ENCODE measurements at places on chromosomes 3 and 15.
A peak's percentile ranks its signal among the peaks of the same experiment; 100 is the strongest.

DNA sequence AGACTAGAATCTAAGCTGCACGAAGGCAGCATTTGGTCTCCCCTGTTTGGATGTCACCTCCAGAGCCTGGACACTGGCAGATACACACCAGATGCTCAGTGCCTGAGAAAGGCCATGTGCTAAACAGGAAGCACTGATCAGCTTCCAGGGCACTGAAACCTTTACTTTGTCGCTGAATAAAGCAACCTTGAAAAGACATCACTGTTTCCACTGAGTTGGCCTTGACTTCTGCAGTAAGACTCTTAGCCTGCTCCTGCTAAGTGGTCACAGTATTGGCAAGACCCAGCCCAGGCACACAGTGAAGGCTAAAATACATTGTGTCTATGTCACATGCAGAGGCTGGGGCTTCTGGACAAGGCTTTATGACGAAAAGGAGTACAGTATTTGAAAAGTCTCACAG, 104.3 kb upstream of the ICE2 start:
- DNase-seq: no peak

DNA sequence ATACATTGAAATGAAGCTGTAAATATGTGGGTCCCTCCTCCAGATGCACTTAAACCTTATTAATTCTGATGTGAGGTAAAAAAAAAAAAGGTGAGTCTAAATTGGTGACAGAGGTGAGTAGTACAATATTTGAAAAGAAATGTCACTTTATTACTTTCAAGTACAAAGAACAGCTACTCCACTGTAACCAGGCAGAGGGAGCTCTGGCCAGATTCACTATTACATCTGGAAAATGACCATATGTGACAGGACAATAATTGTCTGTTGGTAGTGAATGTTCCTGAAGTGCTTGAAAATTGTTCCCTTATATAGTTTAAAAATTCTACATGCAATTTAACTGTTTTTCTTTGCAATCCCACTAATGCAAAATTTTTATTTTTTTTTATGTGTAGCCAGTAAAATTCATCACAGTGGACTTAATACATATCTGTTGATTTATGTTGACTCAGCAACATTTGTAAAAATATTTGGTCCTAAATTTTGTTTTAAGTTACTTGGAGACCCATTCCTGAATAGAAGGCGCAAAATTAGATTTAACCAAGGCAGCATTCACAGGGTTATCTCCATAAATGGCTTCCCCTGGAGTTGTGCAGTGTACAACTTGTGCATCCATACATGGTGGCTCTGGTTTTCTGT, 231.9 kb upstream of the TBC1D5 start:
- no peak for DNase-seq

- no peak for DNase-seq
These were observed 118.3 kb downstream of the PROS1 start for GRCh38 chr3:93855401-93855800.

DNA sequence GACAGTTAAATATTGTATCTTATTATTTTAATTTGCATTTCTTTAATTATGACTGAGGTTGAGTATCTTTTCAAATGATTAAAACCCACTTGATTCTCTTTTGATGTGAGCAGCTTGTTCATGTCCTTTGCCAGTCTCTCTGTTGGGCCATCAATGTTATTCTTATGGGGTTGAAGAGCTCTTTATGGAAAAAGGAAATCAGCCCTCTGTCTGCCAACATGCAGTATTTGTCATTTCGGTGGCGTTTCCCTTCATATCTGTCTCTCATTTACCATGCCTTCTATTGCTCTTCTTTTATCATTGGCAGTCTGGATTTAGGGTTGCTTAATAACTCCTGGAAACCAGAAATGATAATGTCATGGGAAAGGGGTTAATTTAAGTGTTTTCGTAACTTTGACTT, 340.7 kb upstream of the DNAJC19 start:
- DNase-seq: no peak

DNA sequence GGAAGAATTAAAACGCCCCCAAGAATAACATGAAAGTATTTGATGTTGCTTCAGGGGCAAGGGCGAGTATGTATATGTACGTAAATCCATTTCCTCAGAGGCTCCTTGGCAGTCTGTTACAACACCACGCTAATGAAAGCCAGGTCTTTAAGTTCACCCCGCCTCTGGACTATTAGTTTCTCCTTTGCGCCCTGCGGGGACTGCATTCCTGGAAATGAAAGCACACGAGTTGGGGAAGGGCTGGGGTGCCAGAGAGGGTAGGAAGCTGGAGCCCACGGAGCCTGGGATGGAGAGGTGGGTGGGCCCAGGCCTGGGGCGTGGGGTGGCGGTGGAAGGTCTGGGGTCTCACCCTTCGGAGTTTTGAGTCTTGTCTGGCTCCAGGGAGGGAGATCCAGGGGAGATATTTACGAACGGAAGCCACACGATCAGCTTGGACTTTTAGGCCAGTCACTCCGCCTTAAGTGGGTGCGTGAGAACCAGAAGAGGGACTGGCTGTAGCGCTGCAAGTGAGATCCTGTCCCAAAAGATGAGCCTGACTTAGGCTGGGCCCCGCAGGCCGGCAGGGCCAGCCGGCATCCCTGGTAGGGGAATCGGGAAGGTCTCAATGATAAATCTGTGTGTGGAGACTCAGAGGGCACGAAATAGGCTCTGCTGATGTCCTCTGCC, 1.6 kb upstream of the PLCL2 start:
- peak; percentile 23 for DNase-seq

- no peak for DNase-seq
These were observed 25.1 kb downstream of the SSUH2 start for GRCh38 chr3:8619548-8619947.

DNA sequence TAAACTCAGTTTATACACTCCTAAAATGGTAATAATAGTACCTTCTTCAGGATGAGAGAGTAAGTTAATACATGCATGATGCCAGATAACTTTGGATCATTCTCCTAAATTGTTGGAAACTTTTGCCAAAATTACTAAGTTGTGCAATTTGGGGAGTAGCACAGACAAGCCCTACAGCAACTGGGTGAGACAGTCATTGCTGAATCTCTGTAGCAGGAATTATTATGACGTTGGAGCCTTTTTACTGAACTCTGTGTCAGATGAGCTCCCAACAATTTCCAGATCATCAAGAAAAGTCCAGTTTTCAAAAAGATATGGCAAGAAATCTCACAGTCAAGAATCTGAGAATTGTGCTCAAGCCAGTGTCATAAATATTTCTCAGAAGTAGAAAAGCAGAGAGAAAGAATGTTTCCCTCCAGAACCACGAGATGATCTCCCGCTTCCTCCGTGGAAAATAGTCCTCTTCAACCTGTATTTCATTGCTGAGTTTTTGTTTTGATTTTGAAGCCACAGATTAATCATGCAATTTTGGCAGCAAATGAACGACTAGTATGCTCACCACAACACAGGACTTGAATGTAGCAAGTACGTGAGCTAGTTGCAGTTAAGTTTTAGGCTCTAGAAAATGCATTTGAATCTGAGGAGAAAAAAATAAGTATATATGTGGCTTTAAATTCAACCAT, 485.4 kb downstream of the CNTN6 start:
- DNase-seq: no peak

GRCh38 chr3:114756506-114757279, 390.4 kb downstream of the ZBTB20 start:
- DNase-seq: no peak

DNA sequence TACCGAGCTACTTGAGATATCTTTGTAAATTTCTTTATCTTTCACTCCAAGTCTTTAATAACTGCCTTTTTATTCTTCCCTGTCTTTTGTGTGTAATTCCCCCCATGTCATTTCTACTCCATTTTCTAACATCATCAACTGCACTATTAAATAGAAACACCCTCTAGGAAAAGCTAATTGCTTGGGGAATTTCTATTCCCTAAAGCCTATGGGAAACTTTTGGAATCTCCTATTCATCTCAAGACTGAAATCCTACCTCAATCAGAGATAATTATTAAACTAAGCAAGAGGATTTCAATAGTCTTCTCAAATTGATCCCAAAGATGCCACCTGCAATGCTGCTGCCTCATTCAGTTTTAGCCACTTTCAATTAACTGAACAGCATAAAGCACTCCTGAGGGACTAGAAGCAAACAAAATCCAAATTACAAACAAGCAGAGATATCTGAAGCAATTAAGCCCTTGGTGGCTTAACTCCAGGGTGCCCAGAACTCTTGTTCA, 598.7 kb downstream of the IGSF11 start:
- DNase-seq: no peak

DNA sequence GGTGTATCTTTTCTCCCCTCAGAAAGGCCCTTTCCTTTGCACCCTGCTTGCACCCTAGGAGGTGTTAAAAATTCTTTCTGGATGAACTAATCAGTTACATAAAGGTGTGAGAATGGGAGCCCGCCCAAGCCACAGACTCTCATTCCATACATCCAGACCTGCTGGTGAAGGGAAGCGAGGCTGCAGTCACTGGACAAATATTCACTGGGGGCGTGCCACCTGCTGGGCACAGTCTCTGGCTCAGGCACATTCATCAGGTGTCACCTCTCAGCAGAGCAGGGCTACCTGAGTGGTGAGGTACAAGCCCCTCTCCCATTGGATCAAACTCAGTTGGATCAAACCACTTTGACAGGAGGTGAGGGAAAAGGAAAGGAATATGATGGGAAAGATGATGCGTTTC, 52.0 kb downstream of the NTRK3 start:
- DNase-seq: no peak

GRCh38 chr3:39096775-39097174, 10.7 kb downstream of the GORASP1 start:
- DNase-seq: no peak

DNA sequence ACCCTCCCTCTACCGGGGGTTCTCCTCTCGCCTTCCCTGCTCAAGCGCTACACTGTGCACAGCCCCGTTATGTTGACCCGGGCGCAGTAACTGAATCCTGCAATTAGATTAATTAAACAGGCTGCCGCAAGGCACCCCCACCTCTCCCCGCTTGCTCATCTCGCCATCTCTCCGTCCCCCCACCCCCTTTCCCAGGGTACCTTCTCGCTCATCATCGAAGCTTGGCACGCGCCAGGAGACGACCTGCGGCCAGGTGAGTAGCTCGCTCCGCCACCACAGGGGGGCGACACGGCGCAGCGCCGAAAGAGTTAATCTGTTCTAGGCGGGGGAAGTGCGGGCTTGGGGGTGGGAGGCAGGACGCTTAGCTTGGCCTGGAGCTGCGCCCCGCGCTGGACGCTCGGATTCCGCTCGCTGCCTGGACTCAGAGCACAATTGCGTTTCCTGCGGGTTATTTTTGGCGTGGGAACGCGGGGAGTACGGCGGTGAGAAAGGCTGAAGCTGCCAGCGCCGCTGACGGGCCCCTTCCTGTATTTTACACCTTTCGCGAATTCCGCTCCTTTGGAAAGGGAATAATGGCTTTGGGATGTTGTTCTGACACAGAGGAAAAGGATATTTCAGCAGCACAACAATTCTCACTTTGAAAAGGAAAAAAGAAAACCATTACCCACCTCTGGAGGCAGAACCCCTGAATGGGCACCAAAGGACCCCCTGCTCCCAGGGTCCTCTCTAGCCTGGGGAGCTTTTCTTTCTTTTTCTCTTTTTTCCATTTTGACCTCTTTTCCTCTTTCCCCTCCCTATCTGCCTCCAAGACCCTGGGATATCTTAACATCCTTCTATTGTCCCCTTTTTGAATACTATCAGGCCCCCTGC, 1.5 kb downstream of the DLL4 start:
- DNase-seq: peak; percentile 89

- DNase-seq: no peak
These were observed 17.8 kb downstream of the RUBCN start for GRCh38 chr3:197718891-197719290.

DNA sequence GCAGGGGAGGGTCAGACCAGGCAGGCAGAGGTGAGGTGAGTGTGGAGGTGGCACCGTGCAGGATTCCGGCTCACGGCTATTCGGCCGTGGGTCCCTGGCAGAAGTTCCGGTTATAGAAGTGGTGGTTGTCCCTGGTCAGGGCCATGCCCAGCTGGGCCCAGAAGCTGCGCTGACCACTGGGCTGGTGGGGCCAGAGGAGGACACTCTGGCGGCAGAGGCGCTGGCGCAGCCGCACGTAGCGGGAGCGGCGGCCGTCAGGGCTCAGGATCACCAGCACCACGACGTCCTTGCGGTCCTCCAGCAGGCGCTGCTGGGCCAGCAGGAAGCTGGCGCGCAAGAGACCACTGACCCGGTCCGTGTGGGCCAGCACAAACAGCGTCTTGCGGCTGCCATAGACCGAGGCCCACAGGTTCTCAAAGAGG, 4.3 kb downstream of the TLR9 start:
- no peak for DNase-seq
